C1 segment of cervical spinal cord (tissue), 14 donors: ENCODE measurements at places on chromosomes 7 and 10.

DNA sequence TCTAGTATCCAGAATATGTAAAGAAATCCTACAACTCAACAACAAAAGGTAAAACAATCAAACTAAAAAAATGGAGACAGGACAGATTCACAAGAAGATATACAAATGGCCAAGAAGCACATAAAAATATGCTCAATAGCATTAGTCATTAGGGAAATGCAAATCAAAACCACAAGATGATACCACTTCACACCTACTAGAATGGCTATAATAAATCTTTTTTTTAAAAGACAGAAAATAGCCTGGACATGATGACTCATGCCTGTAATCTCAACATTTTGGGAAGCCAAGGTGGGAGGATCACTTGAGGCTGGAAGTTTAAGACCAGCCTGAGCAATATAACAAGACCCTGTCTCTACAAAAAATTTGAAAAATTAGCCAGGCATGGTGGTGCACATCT is 27.9 kb upstream of the CHCHD3 start:
- DNase-seq: no peak

GRCh38 chr7:5284304-5285281 is 1.9 kb downstream of the SLC29A4 start:
- peak; percentile 63 for DNase-seq

DNA sequence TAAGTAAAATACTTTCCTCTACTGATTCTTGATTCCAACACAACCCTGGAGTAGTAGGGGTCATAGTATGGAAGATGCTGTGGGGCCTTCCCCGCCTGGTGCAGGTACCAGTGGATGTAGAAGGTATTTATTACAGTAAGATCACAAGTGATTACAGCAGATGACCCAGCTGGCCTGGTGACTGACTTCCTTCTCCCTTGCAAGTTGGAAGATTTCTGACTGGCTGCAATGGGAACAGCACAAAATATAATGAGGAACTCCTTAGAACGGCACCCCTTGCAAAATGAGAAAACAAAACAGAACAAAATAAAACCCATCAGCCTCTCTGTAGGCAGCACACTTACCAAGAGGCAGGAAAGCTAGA is 61.7 kb upstream of the TARP start:
- DNase-seq: no peak

DNA sequence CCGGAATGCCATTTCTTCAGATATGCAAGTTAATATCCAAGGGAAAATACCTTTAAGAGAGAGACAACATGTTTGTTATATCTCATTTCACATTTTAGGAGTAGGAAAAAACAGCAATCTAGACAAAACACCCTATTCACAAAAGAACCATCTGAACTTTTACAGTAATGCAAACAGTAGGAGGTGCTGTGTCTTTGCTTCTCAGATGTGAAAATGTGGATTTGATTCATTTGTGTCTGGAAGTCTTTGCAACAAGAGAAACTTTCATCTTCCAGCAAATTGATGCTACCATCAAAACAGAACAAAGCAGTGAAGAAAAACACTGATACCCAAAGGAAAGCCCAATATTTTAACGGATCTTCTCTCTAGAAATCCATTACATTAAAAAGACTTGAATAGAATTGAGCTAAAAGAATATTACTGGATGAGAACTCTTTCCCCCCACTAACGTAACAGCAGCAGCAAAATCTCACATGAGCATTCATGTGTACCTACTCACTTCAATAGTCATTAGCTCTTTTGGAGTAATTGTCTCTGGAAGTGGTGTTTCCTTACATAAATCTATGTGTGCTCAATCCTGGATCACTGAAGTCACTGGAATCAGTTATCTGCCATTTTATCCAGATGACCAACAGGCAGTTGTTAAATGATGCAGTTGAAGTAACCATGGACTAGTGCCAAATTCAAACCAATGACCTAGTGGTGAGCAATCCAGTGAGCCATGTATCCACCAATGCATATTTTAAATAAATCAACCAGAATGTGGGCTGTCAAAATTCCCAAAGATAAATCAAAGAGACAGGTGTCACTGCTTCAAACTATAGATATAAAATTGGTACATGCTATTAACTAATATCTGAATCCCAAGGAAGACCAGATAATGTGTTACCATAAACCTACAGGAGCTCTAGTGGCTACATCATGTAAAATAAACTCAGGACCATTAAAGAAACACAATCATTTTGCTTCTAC is 1.8 kb downstream of the SEMA3C start:
- no peak for DNase-seq

- DNase-seq: no peak
Measured at GRCh38 chr7:19107356-19108146, 9.9 kb downstream of the TWIST1 start.

DNA sequence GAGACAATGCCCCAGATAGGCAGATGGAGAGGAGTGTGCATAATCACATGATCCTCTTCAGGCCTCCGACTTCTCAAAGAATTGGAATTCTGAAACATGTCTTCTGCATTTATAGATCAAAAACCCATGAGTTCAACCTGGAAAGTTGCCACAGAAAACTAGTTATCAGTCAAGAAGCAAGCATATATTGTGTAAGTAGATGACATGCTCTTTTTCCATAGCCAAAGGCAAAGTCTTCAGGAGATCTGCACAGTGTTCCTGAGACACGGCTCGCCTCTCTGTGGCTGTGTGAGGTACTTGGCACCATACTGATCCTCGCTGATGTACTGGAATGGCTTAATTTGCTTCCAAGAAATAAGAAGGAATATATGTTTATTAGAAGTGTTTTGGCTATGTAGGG is 213.5 kb upstream of the MKI67 start:
- DNase-seq: no peak

- DNase-seq: no peak
Measured at GRCh38 chr7:131497454-131497853, 59.0 kb downstream of the PODXL start.

- DNase-seq: no peak
Measured at GRCh38 chr10:102994531-102995295, 76.6 kb downstream of the CNNM2 start.

GRCh38 chr10:123156078-123156477 is 1.9 kb downstream of the BUB3 start:
- no peak for DNase-seq

- no peak for DNase-seq
Measured at GRCh38 chr10:5736591-5736990, 52.0 kb downstream of the TASOR2 start.

- no peak for DNase-seq
Measured at GRCh38 chr7:66331883-66332282, 126.7 kb downstream of the TPST1 start.

DNA sequence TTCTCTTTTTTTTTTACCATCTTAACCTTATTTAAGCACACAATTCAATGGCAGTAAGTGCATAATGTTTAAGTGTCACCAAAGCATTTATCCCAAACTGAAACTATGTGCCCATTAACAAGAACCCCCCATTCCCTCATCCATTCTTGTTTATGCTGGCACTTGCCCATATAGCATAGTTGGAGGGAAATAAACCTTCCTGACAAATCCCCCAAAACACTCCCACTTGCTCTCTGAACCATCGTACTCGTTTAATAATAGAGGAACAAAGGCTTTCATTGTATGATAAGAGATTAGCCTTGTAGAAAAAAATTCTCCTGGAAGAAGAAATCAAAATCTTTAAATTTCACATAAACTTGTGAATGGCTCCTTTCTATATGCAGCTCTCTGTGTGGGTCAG is 26.4 kb upstream of the KCNMA1 start:
- DNase-seq: no peak

GRCh38 chr7:95676691-95677090 is 80.4 kb upstream of the PDK4 start:
- no peak for DNase-seq

- DNase-seq: no peak
Measured at GRCh38 chr10:10432296-10433035, 585.2 kb upstream of the CELF2 start.

DNA sequence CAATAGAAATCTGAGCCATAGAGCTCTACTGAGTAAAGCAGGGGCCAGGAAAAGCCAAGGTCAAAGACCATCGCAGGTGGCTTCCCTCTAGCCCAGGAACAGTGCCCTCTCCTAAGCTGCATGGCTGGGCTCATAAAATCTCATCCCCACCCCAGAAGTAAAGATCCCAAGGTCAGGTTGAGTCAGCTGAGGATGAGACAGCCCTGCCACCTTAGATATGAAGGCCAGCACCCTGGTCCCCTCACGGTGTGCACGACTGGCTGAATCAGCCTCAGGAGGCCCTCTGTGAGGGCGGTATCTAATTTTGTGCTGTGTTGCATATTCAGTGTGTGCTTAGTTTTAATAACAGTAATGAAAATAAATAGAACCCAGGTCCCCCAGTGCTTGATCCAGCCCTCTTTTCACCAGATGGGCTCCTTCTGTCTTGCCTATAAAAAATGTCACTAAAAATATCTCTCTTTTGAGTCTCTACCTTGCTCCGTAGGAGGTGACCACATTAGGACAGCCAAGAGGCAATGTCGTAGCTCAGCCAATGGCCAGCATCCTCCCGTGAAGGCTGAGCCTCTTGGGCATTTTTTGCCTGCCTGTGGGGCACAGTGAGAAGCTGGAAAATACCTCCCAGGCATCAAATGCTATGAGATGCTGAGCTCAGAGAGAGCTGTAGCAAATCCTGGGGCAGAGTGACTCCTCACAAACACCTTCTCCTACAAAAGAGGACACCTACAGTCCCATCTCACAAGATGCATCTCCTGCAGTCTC is 424.0 kb downstream of the PLXNA4 start:
- DNase-seq: peak; percentile 19

GRCh38 chr10:19785366-19785765 is 30.9 kb upstream of the PLXDC2 start:
- no peak for DNase-seq

GRCh38 chr7:78095549-78095948 is 297.0 kb downstream of the PHTF2 start:
- DNase-seq: no peak

GRCh38 chr7:134908289-134908688 is 78.0 kb upstream of the AGBL3 start:
- no peak for DNase-seq

GRCh38 chr10:114881417-114881816 is 56.6 kb upstream of the TRUB1 start:
- DNase-seq: no peak

- DNase-seq: no peak
Measured at GRCh38 chr10:59791601-59792000, 38.3 kb upstream of the MRLN start.

- DNase-seq: no peak
Measured at GRCh38 chr7:50056131-50056530, 36.9 kb downstream of the ZPBP start.

GRCh38 chr10:34719328-34719727 is 95.8 kb downstream of the PARD3 start:
- DNase-seq: no peak

DNA sequence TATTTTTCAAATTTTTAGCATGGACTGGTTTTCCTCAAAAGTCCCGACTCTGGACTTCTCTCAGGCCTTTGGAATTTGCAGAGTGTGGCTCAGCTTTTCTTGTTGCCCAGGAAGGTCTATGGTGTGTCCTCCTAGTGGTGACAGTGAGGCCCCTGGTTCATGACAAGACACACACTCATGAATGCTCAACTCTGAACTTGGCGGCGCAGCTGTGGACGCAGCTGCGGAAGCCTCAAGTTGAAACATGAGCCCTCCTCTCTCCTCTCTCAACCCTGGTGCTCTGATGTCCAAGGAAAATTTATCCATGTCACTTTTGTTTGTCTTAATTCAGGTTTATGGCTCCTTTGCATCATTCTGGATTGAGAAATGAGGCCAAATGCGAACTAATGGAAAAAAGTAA is 183.9 kb downstream of the HECW1 start:
- no peak for DNase-seq

DNA sequence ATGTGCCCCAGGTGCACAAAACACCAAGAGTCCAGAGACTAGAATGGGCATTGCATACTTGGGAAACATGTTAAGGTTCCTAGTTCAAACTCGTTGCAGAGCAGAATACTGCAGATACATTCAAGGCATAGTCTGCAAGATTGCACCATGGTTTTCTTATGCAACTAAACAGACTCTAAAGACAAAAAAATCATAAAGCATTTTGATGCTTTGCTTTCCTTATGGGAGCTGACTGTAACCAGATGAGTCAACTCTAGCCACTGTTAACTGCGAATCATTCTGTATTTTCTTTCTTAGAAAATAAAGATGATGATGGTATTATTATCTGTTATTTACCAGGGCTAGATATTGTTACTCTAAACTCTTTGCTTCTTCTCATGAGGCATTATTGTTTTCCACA is 19.7 kb downstream of the TRUB1 start:
- DNase-seq: no peak

- peak; percentile 96 for DNase-seq
Measured at GRCh38 chr7:63925626-63926460, 72.8 kb upstream of the ZNF722 start.

- no peak for DNase-seq
Measured at GRCh38 chr7:139776486-139777132, 1.2 kb downstream of the HIPK2 start.

DNA sequence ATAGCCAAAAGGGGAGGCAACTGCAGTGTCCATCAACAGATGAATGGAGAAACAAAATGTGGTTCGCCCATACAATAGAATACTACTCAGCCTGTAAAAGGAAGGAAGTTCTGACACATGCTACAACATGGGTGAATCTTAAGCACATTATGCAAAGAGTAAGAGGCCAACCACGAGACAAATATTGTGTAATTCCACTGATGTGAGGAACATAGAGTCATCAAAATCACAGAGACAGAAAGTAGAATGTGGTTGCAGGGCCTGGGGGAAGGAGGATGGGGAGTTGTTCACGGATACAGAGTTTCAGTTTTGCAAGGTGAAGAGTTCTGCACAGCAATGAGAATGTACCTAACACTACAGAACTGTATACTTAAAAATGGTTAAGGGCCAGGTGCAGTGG is 13.7 kb upstream of the C10orf71 start:
- no peak for DNase-seq

- DNase-seq: no peak
Measured at GRCh38 chr10:122190176-122190943, 80.7 kb upstream of the BTBD16 start.

DNA sequence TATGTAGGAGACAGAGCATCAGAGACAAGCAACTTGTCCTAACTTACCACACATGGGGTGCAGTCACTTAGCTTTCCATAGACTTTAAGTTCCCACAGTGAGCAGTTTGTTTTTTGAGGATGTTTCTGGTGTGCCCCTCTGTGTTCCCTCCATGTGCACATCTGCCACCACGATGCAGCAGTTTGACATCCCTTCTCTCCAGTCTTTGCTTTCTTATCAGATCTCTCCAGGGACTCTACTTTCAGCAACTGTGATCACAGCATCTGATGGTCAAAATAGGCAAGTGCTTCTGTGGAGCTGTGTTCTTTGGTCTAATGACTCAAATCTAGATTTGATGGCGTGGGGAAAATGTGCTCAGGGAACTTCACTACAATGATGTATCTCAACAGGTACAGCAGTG is 96.5 kb upstream of the NAMPT start:
- DNase-seq: no peak

GRCh38 chr7:111796671-111797070 is 234.4 kb upstream of the IMMP2L start:
- DNase-seq: no peak

- no peak for DNase-seq
Measured at GRCh38 chr10:47243791-47244190, 56.2 kb upstream of the GDF10 start.

GRCh38 chr7:31710171-31710570 is 23.2 kb downstream of the PPP1R17 start:
- DNase-seq: no peak

- peak; percentile 5 for DNase-seq
Measured at GRCh38 chr7:39987641-39988347, 37.7 kb downstream of the CDK13 start.
